ENCODE measurements at places on chromosomes 3 and 15. TPM values are rescaled to one million over a fixed set of nuclear protein-coding genes. Genes with fewer than 3 reads are reported as not detected.

RASGRP1 gene
- total RNA-seq = 0.38 TPM

BCL2A1 gene
- not detected for total RNA-seq

CALML4 gene
- total RNA-seq = 10.1 TPM

LRRIQ4 gene
- not detected for total RNA-seq

SPINK8 gene
- not detected for total RNA-seq

MESP1 gene
- total RNA-seq = 1.7 TPM

DNA sequence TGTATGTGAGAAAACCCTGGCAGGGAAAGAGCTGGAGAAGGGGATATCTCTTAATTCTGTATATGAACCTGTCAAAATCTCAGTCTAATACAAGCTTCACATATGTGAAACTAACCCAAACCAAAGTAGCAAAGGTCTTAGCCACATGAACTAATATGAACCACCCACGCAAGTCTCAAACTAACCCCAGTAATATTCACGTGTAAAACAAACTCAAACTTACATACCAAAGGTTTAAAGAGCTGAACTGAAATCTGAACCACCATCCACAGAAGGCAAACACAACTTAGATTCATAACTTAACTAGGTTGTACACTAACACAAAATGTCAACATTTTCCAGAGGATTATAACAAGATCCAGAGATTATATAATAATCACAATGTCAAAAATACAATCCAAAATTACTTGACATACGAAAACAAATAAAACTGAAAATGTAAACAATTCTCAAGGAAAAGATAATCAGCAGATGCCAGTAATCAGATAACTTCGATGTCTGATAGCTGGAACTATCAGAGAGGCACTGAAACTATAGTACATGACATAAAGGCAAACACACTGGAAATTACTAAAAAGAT lies 64.1 kb downstream of the VPS13C start:
- no peak for DNase-seq
- H3K4me3 ChIP-seq = no peak overlapping the region
- no peak overlapping the region for H3K27ac ChIP-seq
- H3K27me3 ChIP-seq = no peaks in the 10 kb centered on the region

DNA sequence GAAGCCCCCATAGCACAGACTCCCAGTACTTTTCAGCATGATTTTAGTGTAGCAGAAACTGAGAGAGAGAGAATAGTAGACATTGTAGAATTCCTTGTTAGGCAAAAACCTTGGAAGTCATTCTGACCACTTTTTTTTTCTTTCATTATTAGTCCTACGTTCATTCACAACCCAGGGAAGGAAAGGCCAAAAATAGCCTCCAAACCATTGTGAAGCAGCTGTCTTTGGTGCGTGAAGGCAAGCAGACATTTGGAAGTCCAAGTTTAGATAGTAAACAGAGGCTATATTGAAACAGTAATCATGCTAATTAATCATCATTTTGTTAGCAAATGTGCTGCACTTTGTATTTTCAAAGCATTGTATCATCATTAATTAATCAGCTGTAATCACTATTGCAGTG lies 34.5 kb downstream of the CCDC54 start:
- H3K4me1 ChIP-seq = no peaks in the 10 kb centered on the region
- H3K4me3 ChIP-seq = no peak overlapping the region
- H3K27me3 ChIP-seq = no peaks in the 10 kb centered on the region
- no peak for DNase-seq

DNA sequence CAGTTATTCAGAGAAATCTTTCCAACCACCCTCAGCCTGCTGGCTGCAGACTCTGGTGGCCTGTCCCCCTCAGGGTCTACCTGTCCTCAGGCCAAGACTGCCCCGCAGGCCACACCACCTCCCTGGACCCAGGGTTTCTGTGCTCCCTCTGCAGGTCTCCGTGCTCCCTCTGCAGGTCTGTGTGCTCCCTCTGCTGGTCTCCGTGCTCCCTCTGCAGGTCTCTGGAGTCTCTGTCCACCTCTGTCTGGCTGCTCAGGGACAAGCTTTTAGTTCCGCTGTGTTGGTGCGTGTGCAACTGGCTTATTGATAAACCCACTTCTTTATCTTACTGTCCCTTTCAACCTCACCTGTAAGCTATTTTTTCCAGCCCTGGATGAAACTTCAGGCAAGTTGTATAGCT lies 30.1 kb downstream of the BDH1 start:
- DNase-seq = no peak
- H3K4me3 ChIP-seq = no peak overlapping the region
- no peak overlapping the region for H3K27ac ChIP-seq
- H3K27me3 ChIP-seq = no peaks in the 10 kb centered on the region
- peaks cover 7% of the 10 kb centered on the region for H3K4me1 ChIP-seq
- H3K36me3 ChIP-seq = no peaks in the 10 kb centered on the region

GRCh38 chr3:174060431-174060830 lies 662.9 kb downstream of the NLGN1 start:
- no peaks in the 10 kb centered on the region for H3K4me1 ChIP-seq
- no peaks in the 10 kb centered on the region for H3K27me3 ChIP-seq
- no peak overlapping the region for H3K27ac ChIP-seq

- no peak overlapping the region for H3K27ac ChIP-seq
- no peak overlapping the region for H3K4me3 ChIP-seq
- DNase-seq = no peak
- H3K4me1 ChIP-seq = no peaks in the 10 kb centered on the region
- H3K36me3 ChIP-seq = peaks cover 2% of the 10 kb centered on the region
Measured at GRCh38 chr15:68152342-68152741, 52.8 kb downstream of the CALML4 start.

DNA sequence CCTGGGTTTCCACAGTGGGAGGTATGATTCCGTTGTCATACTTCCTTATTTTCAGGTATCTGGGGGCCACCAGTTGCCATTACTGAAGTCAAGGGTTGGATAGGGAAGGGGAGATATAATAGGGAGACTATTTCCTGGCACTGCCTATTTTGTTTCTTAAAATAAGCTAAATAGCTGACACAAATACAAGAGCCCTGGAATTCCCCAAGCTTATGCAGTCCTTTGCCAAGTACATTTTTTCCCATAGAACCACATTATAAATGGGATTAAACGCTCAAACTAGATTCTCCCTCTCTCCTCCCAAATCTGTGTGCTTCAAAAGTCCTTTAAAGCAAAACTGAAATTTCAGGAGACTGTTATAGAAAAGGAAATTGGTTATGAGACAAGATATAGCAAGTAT lies 68.7 kb downstream of the AP4E1 start:
- DNase-seq = no peak
- H3K27me3 ChIP-seq = no peaks in the 10 kb centered on the region
- H3K36me3 ChIP-seq = peaks cover 2% of the 10 kb centered on the region
- H3K4me1 ChIP-seq = no peaks in the 10 kb centered on the region

DNA sequence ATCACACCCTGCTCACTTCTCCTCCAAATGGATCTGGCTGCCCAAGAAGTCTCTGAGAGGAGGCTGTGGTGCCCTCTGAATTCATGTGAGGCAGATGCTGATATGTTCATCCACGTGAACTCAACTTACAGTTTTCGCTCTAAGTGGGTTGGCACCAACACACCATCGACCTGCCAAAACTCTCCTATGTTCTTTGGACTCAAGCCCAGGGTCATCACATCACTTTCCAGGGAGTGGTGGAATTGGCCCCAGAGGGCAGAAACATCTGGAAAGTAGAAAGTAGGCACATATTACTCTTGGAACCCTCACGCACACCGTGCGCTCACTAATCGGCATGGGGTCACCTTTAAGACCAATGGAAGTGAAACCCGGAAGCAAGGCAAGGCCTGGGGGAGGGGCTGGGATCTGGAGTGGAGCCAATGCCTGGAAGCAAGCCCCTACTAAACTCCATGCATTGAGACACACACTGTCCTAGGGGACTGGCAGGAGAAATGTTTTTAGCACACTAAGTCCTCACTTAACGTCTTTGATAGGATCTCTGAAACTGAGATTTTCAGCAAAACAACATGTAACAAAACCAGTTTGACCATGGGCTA lies 41.4 kb downstream of the SSUH2 start:
- H3K4me1 ChIP-seq = no peaks in the 10 kb centered on the region
- peak; percentile 5 for DNase-seq
- no peak overlapping the region for H3K27ac ChIP-seq
- H3K27me3 ChIP-seq = no peaks in the 10 kb centered on the region

- H3K27ac ChIP-seq = no peak overlapping the region
- peaks cover 14% of the 10 kb centered on the region for H3K36me3 ChIP-seq
- H3K27me3 ChIP-seq = no peaks in the 10 kb centered on the region
Measured at GRCh38 chr15:22944651-22945050, 35.5 kb downstream of the CYFIP1 start.

DNA sequence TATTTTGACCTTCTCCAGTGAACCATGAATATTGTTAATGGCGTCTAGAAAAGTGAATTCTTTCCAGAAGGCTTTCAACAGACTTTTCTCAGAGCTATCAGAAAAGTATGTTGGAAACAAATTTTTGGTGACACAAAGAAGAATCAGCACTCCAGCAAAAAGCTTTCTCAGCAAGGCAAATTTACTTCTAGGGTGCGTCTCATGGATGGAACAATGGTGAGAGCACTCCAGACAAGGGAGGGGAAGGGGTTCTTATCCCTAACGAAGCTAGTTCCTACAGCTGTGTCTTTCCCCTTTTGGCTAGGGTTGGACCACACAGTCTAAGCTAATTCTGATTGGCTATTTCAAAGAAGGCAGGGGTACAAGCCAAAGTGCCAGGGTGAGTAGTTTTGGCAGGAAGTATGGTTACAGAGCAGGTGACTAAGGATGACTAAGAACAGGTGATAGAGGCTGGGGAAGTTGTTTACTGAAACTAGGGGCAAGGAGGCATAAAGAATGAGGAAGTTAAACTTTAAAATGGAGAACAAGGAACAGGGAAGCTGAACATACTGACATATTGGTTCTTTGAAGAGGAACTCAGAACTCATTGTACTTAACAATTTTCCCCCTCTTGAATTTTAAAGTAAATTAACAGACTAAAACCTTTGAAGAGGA lies 959.8 kb downstream of the NAALADL2 start:
- H3K4me1 ChIP-seq = no peaks in the 10 kb centered on the region
- H3K36me3 ChIP-seq = no peaks in the 10 kb centered on the region
- DNase-seq = no peak
- H3K4me3 ChIP-seq = no peak overlapping the region

GRCh38 chr3:155283092-155284056 lies 10.1 kb downstream of the STRIT1 start:
- no peaks in the 10 kb centered on the region for H3K27me3 ChIP-seq
- H3K27ac ChIP-seq = no peak overlapping the region
- no peaks in the 10 kb centered on the region for H3K4me1 ChIP-seq
- no peak for DNase-seq

GRCh38 chr3:188526057-188526456 lies 372.1 kb downstream of the LPP start:
- peaks cover 13% of the 10 kb centered on the region for H3K4me1 ChIP-seq
- no peaks in the 10 kb centered on the region for H3K36me3 ChIP-seq
- H3K4me3 ChIP-seq = no peak overlapping the region
- no peaks in the 10 kb centered on the region for H3K27me3 ChIP-seq

DNA sequence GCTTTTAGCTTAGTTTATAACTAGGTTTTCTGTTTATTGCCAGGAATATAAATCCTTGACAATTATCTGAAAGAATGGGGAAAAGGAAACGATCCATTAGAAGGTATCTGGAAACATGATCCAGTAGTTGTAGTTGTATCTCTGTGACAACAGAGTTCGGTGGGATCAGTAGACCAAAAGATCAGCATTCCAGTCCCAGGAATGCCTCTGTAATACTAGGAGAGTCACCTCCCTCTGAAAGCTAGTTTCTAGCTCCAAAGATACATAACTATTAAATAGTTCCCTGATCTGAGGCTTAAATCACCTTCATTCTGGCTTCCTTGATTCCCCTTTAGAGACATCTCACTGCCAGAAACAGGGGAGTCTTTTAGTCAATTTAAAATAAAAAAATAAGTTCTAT lies 34.1 kb downstream of the MB21D2 start:
- no peaks in the 10 kb centered on the region for H3K27me3 ChIP-seq
- H3K4me1 ChIP-seq = peaks cover 73% of the 10 kb centered on the region
- DNase-seq = no peak
- peak overlapping the region; percentile 91 for H3K27ac ChIP-seq
- no peaks in the 10 kb centered on the region for H3K36me3 ChIP-seq

DNA sequence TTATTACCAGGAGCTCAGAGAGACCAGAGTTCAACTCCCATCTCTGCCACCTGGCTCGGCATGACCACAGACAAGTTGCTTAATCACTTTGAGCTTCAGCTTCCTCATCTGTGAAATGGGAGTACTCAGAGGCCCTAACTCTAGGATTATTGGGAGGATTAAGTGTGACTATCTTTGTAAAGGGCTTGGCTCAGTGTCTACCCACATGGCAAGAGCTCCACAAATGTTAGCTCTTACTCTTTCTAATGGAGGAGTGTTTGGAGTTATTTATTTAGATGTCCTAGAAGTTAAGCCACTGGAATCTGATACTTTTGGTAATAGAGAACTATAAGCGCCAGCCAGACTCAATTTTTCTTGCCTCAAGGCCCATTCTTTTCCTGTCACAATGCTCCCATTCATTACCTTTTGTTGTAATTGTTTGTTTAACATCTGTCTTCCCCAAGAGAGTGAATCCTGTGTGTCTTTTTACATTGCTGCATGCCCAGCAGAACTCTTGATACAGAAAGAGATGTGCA lies 12.3 kb upstream of the LMCD1 start:
- H3K4me1 ChIP-seq = no peaks in the 10 kb centered on the region
- no peak overlapping the region for H3K27ac ChIP-seq
- H3K4me3 ChIP-seq = no peak overlapping the region
- H3K36me3 ChIP-seq = no peaks in the 10 kb centered on the region
- no peak for DNase-seq

GRCh38 chr15:69025320-69025719 lies 10.8 kb downstream of the NOX5 start:
- no peak for DNase-seq
- no peak overlapping the region for H3K27ac ChIP-seq
- H3K36me3 ChIP-seq = no peaks in the 10 kb centered on the region
- H3K4me3 ChIP-seq = no peak overlapping the region

DNA sequence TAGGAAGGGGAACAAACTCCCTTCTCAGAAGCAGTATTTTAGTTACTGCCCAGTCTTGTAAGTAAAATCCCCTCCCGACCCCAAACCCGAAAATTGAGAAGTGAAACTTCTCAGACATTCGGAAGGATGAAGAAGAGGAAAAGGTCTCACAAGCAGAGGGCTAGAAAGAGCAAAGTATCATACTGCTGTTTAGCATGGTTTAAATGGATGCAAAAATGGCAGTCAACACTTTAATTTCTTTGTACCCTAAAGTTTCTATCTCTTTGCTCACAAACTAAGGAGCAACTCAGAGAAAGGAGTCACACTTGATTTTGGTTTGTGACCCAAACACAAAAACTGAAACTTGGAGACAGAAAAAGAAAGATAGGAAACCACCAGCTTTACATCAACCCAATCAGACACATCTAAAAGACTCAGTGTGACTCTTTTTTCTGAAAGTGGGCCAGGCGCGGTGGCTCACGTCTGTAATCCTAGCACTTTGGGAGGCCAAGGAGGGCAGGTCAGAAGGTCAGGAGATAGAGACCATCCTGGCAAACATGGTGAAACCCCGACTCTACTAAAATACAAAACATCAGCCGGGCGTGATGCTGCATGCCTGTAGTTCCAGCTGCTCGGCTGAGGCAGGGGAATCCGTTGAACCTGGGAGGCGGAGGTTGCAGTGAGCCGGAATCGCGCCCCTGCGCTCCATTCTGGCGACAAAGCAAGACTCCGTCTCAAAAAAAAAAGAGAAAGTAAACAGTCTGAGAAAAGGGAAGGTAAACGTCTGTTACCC lies 63.2 kb upstream of the ATP11B start:
- no peak overlapping the region for H3K4me3 ChIP-seq
- H3K27me3 ChIP-seq = no peaks in the 10 kb centered on the region
- H3K36me3 ChIP-seq = no peaks in the 10 kb centered on the region
- H3K4me1 ChIP-seq = peaks cover 6% of the 10 kb centered on the region

GRCh38 chr3:155202626-155203025 lies 90.9 kb downstream of the STRIT1 start:
- no peaks in the 10 kb centered on the region for H3K4me1 ChIP-seq
- H3K4me3 ChIP-seq = no peak overlapping the region
- no peak for DNase-seq

Data from endothelial cell of umbilical vein (primary cell).